ENCODE measurements at places on chromosomes 6 and 20.

DNA sequence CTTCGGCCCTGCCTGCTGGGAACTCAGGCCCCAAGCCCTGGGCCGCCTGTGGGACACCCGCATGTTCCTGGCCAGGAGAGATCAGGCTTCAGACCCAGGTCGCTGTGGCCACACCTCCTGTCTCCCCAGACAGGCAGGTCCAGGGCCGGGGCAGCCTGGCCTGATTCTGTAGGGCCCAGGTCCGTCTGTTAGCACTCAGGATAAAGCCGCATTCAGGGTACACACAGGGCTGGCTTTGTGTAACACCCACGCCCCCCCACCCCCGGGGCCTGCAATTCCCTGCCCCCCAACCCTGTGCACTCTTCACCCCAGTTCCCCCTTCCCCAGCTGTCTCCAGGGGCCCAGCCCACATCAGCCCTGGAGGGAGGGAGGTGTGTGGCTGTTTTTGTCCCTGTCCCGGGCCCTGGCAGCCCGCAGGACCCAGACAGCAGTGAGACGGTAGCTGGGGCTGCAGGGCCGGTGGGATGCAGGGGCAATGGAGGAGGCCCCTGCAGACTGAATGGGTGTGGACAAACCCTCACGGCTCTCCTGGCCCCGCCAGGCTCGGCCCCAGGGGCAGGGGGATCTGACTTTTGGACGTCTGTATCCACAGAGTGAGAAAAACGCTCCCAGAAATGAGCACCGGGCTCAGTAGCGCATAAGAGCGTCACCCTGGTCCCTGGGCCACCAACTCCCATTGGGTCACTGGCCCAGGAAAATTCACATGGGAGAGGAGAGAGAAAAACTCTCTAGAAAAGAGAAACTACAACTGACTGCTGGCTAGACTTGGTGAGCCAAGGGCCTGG is 42.4 kb upstream of the ZBP1 start:
- DNase-seq = no peak

- DNase-seq = no peak
Observed at GRCh38 chr6:141024526-141024925, 1108.2 kb upstream of the GJE1 start.

DNA sequence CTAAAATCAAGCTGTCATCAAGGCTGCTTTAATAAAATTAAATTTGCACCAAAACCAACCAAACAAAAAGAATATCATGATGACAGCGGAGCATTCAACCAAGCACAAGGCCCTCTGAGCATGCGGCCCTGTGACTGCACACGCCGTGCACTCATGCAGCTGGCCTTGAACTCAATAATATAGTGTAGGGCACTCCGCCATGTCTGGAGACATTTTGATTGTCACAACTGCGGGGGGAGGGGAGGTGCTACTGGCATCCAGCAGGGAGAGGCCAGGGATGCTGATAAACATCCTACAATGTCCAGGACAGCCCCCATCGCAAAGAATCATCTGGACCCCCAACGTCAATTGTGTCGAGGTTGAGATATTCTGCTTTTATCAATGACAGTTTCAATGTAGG is 9.7 kb downstream of the MOCS3 start:
- no peak for DNase-seq

GRCh38 chr6:36027501-36028087 is at the start of gene MAPK14:
MAPK14 (plus strand) TSS chr6:36027808; CDS start chr6:36028158, 350 bp downstream.
- DNase-seq = peak; percentile 90

DNA sequence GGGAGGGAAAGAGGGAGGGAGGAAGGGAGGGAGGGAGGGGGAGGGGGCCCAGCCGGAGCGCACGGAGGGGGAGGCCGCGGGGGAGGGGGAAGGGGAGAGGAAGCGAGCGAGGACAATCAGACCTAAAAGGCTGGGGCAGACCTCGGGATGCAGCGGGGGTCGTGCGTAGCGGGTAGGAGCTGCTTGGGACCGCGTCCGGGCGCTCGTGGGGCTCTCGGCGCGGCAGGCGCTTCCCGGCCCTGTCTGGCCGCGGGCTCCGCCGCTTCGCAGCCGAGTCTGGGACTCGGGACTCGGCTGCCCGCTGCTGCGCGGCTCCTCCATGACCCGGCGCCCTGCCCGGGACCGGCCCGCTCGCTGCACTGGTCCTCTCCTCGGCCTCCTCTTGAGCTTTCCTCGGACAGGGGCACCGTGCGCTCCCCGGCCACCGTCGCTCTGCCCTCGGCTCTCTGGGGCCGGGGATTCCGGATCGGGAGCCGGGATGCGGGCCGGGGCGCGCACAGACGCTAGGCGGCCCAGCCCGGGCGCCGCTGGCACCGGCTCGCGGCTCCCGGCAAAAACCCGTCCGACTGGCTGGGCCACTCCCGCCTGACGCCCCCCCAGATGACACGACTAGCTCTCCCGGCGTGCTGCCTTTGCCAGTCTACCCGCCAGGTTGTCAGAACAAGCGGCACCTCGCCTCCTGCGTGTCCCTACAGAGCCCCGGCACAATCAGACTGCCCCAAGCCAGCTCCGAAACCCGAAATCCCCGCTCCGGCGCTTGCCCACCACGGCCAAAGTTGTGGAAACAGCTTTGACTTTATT is 2.2 kb downstream of the TFAP2A start:
- DNase-seq = no peak

DNA sequence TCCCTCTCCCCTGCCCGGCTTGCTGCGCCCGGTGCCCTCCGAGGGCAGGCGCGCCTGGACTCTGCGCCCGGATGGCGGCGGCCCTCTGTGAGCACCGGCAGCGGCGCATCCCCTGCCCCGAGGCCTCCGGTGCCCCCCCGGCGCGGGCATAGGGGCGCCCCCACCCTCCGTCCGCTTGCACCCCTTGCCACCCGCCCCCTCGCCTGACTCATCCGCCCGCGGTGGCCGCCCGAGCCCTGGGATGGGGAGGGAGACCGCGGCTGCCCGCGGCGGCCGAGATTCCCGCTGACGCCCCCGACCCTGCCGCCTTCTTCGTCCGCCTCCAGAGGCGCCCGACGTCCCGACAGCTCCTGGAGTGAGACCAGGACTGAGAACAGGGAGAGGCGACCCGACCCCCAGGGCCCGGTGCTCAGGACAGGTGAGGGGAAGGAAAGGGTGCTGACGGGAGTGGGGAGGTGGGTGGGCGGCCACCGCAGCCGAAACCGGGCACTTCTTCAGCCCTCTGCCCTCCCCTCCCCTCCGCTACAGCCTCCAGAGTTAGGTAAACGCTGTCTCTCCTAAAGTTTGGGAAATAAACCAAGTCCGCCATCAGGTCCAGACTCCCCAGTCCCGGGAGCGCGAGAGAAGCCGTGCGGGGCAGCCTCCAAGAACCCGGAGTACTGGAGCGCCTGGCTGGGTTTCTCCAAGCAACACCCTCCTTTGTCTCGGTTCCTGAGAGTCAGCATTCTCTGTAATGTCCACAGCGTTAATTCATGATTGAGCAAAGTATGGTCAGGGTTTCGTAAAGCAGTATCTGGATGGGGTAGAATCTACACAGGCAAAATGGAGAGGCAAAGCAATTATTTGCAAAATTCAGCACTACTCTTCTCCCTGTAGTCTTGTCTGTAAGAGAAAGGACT is 539 bp downstream of the TMEM200A start:
- no peak for DNase-seq

- no peak for DNase-seq
Observed at GRCh38 chr20:51359947-51360346, 182.6 kb downstream of the NFATC2 start.

All from stimulated activated CD8-positive, alpha-beta memory T cell treated with anti-CD3 and anti-CD28 coated beads, Interleukin-7, amount 100 ng/mL, for 48 hours (primary cell).